ENCODE measurements at places on chromosomes 1 and 21.
A peak's percentile ranks its signal among the peaks of the same experiment; 100 is the strongest.

DNA sequence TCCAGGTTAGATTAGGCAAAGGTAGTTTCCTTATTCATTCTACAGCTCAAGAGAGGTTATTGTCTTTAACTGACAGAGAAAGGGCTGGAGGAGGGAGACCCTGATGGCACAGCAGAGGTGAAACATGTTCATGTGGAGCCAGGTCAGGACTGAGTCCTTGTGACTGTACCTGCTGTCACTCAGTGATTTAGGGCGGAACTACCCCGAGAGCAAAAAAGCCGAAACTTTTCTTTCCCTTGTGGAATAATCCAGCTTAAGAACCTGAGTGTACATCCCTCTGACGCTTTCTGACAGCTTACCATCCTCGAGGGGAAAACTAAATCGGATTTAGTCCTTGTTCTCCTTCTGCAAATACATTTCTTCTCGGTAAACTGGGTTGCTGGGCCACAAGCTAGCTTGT lies 273.2 kb downstream of the BACH1 start:
- no peak for DNase-seq

- no peak for DNase-seq
These were observed 155.2 kb downstream of the BARHL2 start for GRCh38 chr1:90561911-90562310.

- DNase-seq = peak; percentile 7
These were observed 101.7 kb downstream of the HUNK start for GRCh38 chr21:31974454-31974985.

DNA sequence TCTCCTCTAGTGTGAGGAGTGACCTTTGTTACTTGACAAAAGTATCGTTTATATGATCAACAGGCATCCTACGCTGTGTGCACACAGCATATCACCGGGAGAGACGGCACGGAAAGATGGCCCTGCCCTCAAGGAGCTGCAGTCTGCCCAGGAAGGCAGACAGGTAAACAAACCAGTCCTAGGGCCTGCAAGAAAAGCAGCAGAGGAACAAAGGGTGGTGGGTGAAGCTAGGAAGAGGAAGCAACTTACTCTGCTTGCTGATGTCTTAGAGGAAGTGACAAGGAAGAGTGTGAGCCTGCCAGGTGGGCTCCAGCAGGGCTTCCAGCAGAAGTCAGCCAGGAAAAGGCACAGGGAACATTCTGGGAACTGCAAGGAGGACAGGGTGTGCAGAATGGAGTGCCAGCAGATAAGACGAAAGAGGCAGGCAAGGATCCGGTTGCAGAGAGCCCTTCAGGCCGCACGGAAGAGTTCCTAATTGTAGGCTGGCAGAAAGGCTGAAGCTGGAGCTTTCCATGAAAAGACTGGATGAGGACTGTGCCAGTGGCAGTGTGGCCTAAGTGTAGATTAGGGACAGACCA lies 106.7 kb downstream of the SLC45A1 start:
- peak; percentile 71 for DNase-seq

GRCh38 chr1:48943393-48943792 lies 166.7 kb upstream of the BEND5 start:
- DNase-seq = no peak

- DNase-seq = no peak
These were observed 38.6 kb downstream of the MRAP start for GRCh38 chr21:32337206-32337605.

Data from CD4-positive, alpha-beta T cell treated with Interferon alpha-2 for 1 hour (primary cell).